Cardiac septum (tissue), 1 donor: ENCODE measurements at places on chromosomes 7 and 10. TPM values are rescaled to one million over a fixed set of nuclear protein-coding genes. Genes with fewer than 3 reads are reported as not detected.

GRCh38 chr10:6748029-6748428, 168.0 kb upstream of the PRKCQ start:
- no peak for DNase-seq

DNA sequence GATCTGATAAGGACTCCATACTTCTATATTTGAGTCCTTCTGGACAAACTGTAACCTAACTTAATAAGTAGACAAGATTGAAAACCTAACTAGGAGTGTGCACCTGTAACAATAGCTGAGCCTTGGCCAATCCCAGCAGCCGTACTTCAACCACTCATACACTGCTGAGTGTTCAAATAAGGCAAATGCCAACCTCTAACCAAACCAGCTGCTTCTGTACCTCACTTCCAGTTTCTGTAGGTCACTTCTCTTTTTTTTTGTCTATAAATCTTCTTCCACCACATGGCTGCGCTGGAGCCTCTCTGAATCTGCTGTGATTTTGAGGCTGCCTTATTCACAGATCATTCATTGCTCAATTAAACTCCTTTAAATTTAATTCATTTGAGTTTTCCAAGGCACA, 753.2 kb downstream of the DNAJB9 start:
- no peak for DNase-seq

- DNase-seq, result no peak
Measured at GRCh38 chr7:107596881-107597581, 17.0 kb downstream of the BCAP29 start.

- no peak for DNase-seq
Measured at GRCh38 chr10:46297406-46298204, 10.8 kb downstream of the ANTXRL start.

DNA sequence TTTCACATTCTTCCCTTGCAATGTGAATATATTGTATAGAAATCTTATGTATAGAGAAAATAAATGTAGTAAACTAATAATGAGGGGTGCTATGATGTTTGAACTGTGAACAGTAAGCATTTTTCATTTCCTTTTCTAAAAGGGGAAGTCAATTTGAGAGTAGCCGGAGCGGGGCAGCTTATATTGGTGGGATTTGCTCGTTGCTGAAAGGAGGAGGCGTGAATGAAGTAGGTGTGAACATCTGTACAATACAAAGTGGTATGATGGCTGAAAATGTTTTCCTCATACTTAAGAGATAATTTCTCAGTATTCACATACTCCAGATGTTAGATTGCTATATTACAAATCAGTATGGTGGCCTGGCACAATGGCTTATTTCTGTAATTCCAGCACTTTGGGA, 87.1 kb downstream of the SRI start:
- DNase-seq, result no peak

GRCh38 chr7:106068538-106068961, 43.6 kb downstream of the SYPL1 start:
- DNase-seq, result no peak

The ZNRF2 gene
- 11.7 TPM for total RNA-seq

The ZNF488 gene
- 0.16 TPM for total RNA-seq
